ENCODE measurements at places on chromosomes 7 and 10. TPM values are rescaled to one million over a fixed set of nuclear protein-coding genes. Genes with fewer than 3 reads are reported as not detected.

Gene DOCK1
- total RNA-seq = 82.7 TPM

Gene GOLGA7B
- total RNA-seq = not detected

Gene LIPK
- not detected for total RNA-seq

Gene ATP5MK
- 411 TPM for total RNA-seq

Gene ZNF467
- 1.8 TPM for total RNA-seq

Gene SUN3
- not detected for total RNA-seq

Gene FAM237B
- not detected for total RNA-seq

Gene DYDC2
- total RNA-seq = not detected

Gene CEP55
- 45.8 TPM for total RNA-seq

Gene SSC4D
- 0.65 TPM for total RNA-seq

Gene ANKRD1
- total RNA-seq = 1,657 TPM

Gene GIMAP2
- 44.5 TPM for total RNA-seq

Gene ADAMTS14
- not detected for total RNA-seq

Gene HKDC1
- not detected for total RNA-seq

Gene ERVW-1
- total RNA-seq = not detected

Gene GPNMB
- 1.7 TPM for total RNA-seq

Gene ZNF727
- total RNA-seq = not detected

Gene CYP3A5
- total RNA-seq = not detected

Gene NRP1
- 187 TPM for total RNA-seq

Gene CLRN3
- total RNA-seq = not detected

Gene GIMAP5
- 8.1 TPM for total RNA-seq

Gene EPO
- total RNA-seq = not detected

Gene CPA4
- 0.32 TPM for total RNA-seq

Gene AOC1
- total RNA-seq = not detected

Gene NEUROD6
- total RNA-seq = not detected

Gene CTNNA3
- not detected for total RNA-seq

Gene MYOF
- total RNA-seq = 214 TPM

Gene SLC18A2
- not detected for total RNA-seq

Gene PPP1R9A
- total RNA-seq = 4.0 TPM

Gene SH2D4B
- total RNA-seq = 0.30 TPM

Gene NEUROG3
- total RNA-seq = not detected

Gene GRM3
- not detected for total RNA-seq

Gene PROSER2
- total RNA-seq = 6.5 TPM

Gene ABCC2
- 0.61 TPM for total RNA-seq

Gene HMX2
- not detected for total RNA-seq

Gene PRR15
- total RNA-seq = 0.15 TPM

Gene PHYHIPL
- not detected for total RNA-seq

Gene OPN1SW
- total RNA-seq = not detected

Gene KMT2C
- total RNA-seq = 29.0 TPM
